ENCODE measurements at places on chromosomes 1 and 21.

DNA sequence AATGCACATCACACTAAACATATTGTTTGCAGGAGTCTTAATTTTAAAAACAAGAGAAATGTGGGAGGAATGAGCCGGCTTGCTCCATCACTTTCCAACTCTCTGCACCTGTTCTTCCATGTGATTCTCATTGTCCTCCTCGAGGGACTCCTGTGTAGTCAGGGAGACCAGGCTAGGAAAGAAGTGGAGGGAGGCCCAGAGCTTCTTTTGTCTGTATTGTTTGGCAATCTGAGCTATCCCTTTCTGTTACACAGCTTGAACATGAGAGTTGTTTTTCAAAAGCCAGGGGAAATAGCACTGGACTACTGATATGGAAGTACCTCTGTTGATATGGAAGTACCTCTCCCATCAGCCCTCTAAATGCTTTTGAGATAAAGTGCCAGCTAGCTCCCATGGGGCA, 18.8 kb upstream of the LRRC8D start:
- no peaks in the 10 kb centered on the region for H3K27me3 ChIP-seq
- peak overlapping the region; percentile 15 for H3K27ac ChIP-seq
- peaks cover 23% of the 10 kb centered on the region for H3K4me1 ChIP-seq
- no peak for DNase-seq
- no peak overlapping the region for H3K4me3 ChIP-seq
- H3K36me3 ChIP-seq, result peaks cover 2% of the 10 kb centered on the region

DNA sequence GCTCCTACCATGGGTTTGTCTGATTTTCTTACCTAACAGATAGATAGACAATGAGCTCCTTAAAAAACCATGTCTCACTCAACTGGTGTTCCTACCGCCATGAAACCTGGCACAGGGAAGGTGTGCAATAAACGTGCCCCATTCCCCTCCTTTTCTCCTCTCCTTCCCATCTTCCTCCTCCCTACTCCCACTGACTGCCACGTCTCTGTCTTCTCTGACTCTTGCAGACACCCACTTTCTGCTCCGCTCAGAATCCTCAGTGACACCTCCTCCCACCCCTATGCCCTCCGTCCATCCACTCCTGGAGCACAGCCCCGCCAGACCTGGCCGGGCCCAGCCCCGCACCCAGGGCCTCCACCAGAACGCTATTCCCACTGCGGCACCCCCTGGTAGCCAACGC, 52.9 kb downstream of the HMGB4 start:
- no peak overlapping the region for H3K4me3 ChIP-seq
- DNase-seq, result no peak

GRCh38 chr21:38925923-38926322, 120.2 kb downstream of the ETS2 start:
- peaks cover 8% of the 10 kb centered on the region for H3K4me1 ChIP-seq
- no peak overlapping the region for H3K4me3 ChIP-seq
- no peak overlapping the region for H3K27ac ChIP-seq

DNA sequence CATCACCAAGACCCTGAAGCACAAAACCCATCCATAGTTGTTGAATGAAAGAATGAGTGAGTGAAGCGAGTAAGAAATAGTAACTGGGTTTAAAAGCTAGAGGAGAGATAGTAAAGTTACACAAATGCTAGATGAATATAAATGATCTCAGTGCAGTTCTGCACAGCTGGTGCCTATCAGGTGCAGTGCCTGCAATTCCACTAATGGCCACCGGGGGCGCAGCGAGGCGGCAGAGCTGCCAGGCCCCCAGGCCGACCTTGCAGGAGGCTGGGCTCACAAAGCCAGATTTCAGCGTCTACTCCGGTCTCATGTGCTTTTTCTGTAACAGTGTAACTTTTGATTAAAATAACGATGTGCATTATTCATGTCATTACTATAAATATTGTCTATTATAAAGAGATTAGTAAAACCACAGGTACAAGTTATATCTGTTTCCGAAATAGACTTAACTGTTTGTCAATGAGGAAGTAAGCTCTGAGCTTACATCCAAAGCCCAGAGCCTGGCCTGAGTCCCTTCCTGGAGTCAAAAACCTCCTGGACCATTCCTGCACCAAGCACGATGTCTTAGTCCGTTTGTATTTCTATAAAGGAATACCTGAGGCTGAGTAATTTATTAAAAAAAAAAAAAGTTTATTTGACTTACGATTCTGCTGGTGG, 477.6 kb downstream of the NPHP4 start:
- peaks cover 14% of the 10 kb centered on the region for H3K4me1 ChIP-seq
- no peak overlapping the region for H3K4me3 ChIP-seq
- peaks cover 5% of the 10 kb centered on the region for H3K27me3 ChIP-seq
- H3K36me3 ChIP-seq, result no peaks in the 10 kb centered on the region
- no peak overlapping the region for H3K27ac ChIP-seq

- H3K27ac ChIP-seq, result no peak overlapping the region
- peaks cover 14% of the 10 kb centered on the region for H3K36me3 ChIP-seq
- H3K27me3 ChIP-seq, result no peaks in the 10 kb centered on the region
Observed at GRCh38 chr1:55155522-55155921, 59.6 kb downstream of the USP24 start.

- H3K27ac ChIP-seq, result no peak overlapping the region
- no peaks in the 10 kb centered on the region for H3K4me1 ChIP-seq
- H3K27me3 ChIP-seq, result no peaks in the 10 kb centered on the region
- no peaks in the 10 kb centered on the region for H3K36me3 ChIP-seq
- no peak for DNase-seq
Observed at GRCh38 chr1:161374373-161374772, 6.7 kb upstream of the CFAP126 start.

GRCh38 chr1:61083807-61084440, 1.6 kb downstream of the NFIA start:
- peaks cover 88% of the 10 kb centered on the region for H3K27me3 ChIP-seq
- peaks cover 32% of the 10 kb centered on the region for H3K4me1 ChIP-seq
- DNase-seq, result no peak
- no peaks in the 10 kb centered on the region for H3K36me3 ChIP-seq
- H3K4me3 ChIP-seq, result peak overlapping the region; percentile 93

DNA sequence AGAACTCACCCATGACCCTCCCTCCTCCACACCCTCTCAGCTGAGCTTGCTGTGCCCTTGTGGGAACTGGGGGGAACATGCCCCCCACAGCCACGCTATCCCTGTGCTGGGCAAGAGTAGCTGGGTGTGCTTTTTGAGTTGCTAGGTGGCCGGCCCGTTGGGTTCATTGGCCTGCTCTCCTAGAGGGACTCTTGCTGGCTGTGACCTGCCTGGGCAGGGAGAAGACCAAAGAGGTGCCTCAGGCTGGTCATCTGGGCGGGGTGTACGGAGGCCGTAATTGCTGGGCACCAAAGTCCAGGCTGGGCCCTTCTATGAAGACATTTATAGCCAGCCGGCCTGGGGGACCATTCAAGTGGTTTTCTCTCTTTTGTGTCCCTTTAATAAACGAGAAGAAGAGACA, 138.3 kb upstream of the ZBTB40 start:
- H3K27ac ChIP-seq, result no peak overlapping the region
- DNase-seq, result no peak

GRCh38 chr1:237583270-237583669, 307.5 kb downstream of the ZP4 start:
- no peaks in the 10 kb centered on the region for H3K4me1 ChIP-seq
- no peaks in the 10 kb centered on the region for H3K27me3 ChIP-seq
- peaks cover 3% of the 10 kb centered on the region for H3K36me3 ChIP-seq

DNA sequence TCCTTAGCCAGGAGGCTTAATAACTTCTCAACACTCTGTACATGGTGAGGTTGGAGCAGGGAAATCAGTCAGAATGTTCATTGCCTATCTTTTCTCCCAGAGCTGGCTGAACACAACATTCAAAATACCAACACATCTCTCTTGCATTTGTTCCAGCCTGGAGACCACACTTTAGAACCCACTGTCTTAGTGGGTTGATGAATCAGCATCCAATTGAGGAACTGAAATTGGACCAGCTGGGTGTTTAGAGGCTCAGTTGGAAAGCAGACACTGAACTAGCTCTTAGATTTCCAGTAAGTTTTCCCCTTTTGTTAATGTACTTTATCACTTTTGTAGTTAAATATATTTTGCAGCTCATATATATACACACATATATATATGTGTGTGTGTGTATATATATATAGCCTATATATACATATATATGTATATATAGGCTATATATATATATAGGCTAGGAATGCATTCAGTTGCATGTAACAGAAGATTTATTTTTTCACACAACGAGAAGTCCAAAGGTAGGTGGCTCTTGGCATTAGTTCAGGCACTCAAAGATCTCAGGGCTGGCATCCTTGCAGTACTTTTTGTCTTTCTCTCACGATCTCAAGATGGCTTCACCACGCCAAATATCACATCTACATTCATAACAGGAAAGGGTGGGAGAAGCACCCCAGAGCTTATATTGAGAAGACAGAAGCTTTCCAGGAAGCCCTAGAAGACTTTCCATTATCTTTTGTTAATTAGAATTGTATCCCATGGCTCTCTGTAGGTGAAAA, 35.0 kb upstream of the HUNK start:
- no peak for DNase-seq
- peaks cover 8% of the 10 kb centered on the region for H3K4me1 ChIP-seq
- no peak overlapping the region for H3K4me3 ChIP-seq
- H3K27ac ChIP-seq, result no peak overlapping the region
- H3K27me3 ChIP-seq, result no peaks in the 10 kb centered on the region

DNA sequence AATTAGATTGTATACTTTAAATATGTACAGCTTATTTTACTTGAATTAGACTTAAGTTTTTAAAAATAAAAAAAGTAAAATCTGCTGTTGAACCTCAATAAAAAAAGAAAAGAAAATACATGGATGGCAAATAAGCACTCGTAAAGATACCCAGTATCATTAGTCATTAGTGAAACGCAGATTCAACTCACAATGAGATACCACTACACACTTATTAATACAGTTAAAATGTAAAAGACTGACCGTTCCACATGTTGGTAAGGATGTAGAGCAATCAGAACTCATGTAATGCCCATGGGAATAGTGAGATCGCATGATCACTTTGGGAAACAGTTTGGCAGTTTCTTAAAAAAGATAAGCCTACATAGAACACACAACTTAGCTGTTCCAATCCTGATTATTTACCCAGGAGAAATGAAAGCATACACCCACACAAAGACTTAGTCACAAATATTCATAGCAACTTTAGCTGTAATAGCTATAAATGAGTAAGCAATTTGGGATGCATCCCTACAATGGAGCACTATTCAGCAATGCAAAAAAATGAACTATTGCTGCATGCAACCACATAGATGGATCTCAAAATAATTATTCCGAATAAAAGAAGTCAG, 7.3 kb downstream of the SH2D1B start:
- H3K27me3 ChIP-seq, result peaks cover 2% of the 10 kb centered on the region
- H3K4me3 ChIP-seq, result no peak overlapping the region
- no peak for DNase-seq
- H3K27ac ChIP-seq, result no peak overlapping the region
- peaks cover 6% of the 10 kb centered on the region for H3K4me1 ChIP-seq

- DNase-seq, result no peak
- H3K27me3 ChIP-seq, result no peaks in the 10 kb centered on the region
- H3K36me3 ChIP-seq, result no peaks in the 10 kb centered on the region
- H3K27ac ChIP-seq, result no peak overlapping the region
- no peak overlapping the region for H3K4me3 ChIP-seq
- peaks cover 39% of the 10 kb centered on the region for H3K4me1 ChIP-seq
Observed at GRCh38 chr1:116855191-116855619, 54.5 kb upstream of the PTGFRN start.

- H3K4me3 ChIP-seq, result no peak overlapping the region
- no peak overlapping the region for H3K27ac ChIP-seq
- DNase-seq, result no peak
- H3K27me3 ChIP-seq, result peaks cover 19% of the 10 kb centered on the region
- no peaks in the 10 kb centered on the region for H3K36me3 ChIP-seq
- H3K4me1 ChIP-seq, result no peaks in the 10 kb centered on the region
Observed at GRCh38 chr1:204814166-204814884, 56.3 kb upstream of the NFASC start.

DNA sequence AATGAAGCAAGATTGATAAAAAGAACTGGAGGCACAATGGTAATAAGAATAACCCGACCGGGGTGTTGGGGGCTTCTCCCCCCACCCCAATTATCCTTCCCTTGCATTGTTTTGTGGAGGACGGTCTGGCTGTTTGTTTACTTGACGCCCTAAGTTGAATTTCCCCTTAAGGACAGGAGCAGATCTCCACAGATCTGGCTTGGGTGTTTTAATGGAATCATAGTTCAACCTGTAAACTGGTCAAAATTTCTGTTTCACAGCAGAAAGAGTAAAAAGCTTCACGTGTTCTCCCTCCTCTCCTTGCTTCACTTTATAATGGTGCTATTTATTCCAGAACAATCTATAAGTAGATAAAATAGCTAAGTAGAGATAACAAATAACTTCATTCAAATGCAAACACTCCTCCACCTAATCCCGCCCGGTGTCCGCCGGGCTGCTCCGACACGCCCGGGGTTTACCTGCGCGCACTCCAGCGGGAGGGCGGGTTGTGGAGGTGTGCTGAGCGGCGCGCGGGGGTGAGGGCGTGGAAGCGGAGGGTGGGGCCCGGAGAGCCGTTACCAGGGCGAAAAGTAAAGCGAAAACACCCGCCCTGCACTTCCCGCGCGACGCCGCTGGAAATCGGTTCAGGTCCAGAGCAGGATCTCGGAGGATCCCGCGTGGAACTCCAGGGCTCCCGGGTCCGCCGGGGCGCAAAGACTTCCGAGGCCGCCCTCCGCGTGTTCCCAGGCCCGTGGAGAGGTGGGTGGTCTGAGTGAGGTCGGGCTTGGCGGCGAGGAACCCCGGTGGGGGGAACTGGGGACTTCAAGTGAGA, 2.0 kb upstream of the ATF3 start:
- peaks cover 87% of the 10 kb centered on the region for H3K27me3 ChIP-seq
- no peaks in the 10 kb centered on the region for H3K36me3 ChIP-seq
- peak overlapping the region; percentile 99 for H3K4me3 ChIP-seq
- H3K4me1 ChIP-seq, result peaks cover 38% of the 10 kb centered on the region

GRCh38 chr1:61699911-61700851, 24.8 kb downstream of the TM2D1 start:
- no peak overlapping the region for H3K4me3 ChIP-seq
- H3K36me3 ChIP-seq, result peaks cover 17% of the 10 kb centered on the region
- H3K27ac ChIP-seq, result no peak overlapping the region
- no peaks in the 10 kb centered on the region for H3K4me1 ChIP-seq
- H3K27me3 ChIP-seq, result no peaks in the 10 kb centered on the region

DNA sequence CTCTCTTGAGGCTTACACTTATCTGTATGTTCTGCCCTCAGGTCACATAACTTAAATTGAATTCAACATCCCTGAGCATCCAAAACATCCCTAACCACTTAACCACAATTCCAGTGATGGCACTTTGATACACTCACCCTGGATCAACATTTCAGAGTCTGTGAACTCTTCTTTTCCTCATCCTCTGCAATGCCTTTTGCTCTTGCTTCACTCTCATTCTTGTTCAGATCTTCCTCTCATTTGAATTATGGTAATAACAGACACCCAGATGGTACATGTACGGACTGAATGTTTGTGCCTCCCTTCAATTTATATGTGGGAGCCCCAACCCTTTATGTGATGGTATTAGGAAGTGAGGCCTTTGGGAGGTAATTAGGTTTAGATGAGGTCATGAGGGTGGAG, 33.4 kb downstream of the PTGER3 start:
- DNase-seq, result no peak
- H3K27ac ChIP-seq, result no peak overlapping the region
- H3K4me1 ChIP-seq, result no peaks in the 10 kb centered on the region
- H3K4me3 ChIP-seq, result no peak overlapping the region
- peaks cover 16% of the 10 kb centered on the region for H3K27me3 ChIP-seq

Measured in neural crest cell (in vitro differentiated cells).